ENCODE measurements at places on chromosomes 13 and 19.
A peak's percentile ranks its signal among the peaks of the same experiment; 100 is the strongest.

DNA sequence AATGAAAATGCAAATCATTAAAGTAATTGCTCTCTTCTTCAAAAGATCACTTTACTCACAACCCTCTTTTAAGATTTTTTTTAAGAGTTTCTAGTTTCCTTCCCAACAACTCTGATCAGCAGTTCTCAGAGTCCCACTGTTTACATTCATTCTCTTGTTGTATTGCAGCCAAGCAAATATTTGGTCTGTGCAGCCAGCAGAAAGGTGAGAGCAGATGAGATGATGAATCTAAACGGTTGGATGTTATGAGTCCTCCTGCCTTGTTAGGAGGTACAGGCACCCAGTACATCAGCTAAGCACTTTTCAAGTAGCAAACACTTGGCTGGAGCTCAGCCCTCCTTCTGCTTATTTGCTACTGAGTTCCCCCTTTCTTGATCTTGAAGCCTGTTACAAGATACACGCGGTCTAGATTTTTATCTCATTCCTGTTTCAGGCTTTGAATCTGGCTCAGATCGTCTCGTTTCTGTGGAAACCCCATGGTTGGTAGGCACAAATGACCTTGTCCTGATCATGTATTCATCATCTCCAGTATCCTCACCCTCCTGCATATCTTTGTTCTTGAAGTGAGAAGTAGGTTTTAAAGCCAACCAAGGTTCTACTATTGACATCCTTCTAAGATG is 300.7 kb downstream of the DCT start:
- no peak for DNase-seq

DNA sequence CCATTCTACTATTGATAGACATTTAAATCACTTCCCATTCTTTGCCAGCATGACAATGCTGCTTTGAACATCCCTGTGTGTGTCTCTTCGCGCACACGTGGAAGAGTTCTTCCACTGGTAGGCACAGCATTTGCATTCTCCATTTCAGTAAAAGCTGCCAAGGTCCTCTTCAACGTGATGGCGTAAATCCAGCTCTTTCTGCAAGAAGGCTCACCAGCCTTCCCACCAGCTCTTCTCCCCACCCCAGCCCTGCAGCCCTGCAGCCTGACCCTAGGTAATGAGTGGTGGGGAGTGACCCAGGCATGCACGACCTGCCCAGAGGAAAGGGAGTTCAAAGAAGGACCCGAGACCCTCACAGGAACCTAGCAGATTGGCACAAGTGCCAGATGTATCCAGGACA is 31.7 kb upstream of the FFAR2 start:
- DNase-seq: no peak

- DNase-seq: no peak
Observed at GRCh38 chr19:49911381-49912145, 14.9 kb upstream of the IL4I1 start.

DNA sequence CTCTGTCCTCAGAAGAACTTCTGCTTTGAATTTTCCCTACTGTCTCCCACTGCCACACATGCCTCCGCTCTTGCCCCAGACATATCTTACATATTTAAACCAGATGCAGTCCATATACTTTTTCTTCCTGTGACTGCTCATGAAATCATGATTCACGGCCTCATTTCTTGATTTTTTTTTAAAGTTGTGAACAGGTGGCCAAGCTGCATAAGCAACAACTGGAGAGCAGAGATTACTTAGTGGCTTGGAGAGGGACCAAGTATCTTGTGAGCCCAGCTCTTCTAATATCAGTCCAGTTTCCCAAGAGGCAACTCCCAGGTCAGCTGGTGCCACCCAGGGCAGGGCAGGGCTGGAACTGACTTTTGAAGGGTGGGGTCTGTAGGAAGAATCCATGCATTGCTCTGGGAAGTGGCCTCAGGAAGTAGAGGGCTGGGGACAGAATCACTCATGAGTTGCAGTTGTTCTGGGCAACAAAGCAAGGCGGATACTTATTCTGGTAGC is 152.4 kb downstream of the LMO7 start:
- peak; percentile 57 for DNase-seq

- DNase-seq: no peak
Observed at GRCh38 chr19:14150770-14151661, 14.6 kb upstream of the ASF1B start.

- DNase-seq: no peak
Observed at GRCh38 chr19:9782338-9782737, 13.8 kb upstream of the ZNF846 start.

DNA sequence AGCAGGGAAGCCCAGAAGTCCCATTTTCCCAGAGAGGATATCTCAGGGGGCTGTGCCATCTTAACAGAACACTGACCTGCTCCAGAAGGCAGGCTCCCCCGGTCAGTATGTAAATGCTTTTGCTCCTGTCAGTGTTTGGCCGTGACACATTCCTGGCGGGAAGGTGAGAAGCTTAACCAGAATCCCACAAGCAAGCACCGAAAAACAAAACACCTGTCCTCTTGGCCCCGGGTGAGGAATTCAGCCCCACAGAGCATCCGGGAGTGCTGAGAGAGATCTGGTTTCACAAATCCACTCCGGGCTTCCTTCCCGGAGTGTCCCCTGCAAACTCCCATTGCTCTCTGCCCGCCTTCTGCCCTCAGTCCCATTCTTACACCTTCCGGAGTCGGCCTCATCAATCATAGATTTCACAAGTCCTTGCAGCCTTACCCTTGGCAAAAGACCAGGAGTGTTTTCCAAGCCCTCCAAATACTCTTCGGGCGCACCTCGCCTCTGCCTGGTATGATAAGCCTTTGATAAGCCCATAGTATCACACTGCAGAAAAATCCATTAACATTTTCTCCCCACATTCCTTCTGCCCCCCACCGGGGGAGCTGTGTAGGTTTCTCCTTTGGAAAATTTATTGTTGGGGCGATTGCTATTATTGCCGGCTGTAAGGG is 12.2 kb downstream of the TPM4 start:
- no peak for DNase-seq

DNA sequence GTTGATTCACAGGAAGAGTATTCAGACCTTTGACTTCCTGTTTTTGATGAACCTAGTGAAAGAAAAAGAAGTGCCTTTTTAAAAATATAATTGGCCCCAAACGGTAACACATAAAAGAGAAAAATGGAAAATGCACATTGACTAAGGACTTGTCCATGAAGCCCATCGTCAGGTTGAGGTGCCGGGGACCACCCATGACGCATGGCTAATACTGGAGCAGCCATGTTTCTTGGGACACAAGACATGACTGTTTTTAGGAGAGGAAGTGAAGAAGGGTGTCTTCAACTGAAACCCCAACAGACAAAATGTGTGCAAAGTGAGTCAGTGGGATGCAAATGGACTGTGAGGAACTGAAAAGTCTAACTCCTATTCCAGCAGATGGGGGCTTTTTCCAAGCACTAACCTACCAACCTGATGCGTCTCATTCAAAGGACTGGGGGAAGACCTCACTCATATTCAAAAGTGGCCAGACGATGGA is 459.4 kb downstream of the FOXO1 start:
- DNase-seq: no peak

DNA sequence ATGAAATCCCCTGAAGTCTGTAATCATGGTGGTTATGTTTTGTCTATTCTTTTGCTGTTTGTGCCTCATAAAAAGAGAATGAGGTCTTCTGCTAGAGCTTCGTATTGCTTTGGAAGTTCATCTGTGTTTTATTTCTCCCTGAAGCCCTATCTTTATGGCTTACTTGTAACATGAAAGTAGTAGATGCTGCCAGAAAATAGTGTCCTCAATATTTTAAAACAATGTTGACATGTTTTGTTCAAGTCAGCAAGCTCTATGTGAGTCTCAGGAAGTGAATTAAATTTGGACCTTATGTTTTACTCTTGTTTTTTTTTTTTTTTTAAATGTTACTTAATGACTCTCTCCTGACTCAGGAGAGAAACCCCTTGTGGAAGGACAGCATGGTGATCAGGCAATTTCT is 130.5 kb downstream of the B3GLCT start:
- no peak for DNase-seq

DNA sequence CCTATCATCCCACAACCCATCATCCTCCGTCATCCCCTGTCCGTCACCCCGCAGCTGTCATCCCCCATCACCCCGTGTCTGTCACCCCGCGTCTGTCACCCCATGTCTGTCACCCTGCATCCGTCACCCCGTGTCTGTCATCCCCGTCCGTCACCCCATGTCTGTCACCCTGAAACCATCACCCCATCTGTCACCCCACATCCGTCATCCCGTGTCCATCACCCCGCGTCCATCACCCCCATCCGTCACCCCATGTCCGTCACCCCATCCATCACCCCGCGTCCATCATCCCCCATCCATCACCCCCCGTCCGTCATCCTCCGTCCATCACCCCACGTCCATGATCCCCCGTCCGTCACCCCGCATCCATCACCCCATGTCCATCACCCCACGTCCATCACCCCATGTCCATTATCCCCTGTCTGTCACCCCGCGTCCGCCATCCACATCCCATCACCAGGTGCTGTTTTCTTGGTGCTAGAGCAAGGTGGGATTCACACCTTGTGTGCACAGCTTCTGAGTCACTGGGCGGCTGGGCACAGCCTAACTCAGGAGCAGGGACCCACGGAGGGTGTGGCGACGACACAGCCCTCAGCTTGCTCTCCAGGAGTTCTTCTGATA is 24.2 kb downstream of the RASA3 start:
- DNase-seq: no peak

GRCh38 chr13:105202354-105202753 is 1333.1 kb downstream of the EFNB2 start:
- DNase-seq: no peak

GRCh38 chr13:63542770-63543169 is 2127.1 kb upstream of the PCDH20 start:
- no peak for DNase-seq

GRCh38 chr13:100100115-100100879 is 11.4 kb downstream of the PCCA start:
- peak; percentile 45 for DNase-seq

- DNase-seq: no peak
Observed at GRCh38 chr19:28142258-28142657, 1070.7 kb downstream of the UQCRFS1 start.

GRCh38 chr13:111844222-111844671 is 222.7 kb upstream of the SOX1 start:
- DNase-seq: no peak

GRCh38 chr13:111512707-111513106 is 192.3 kb downstream of the TEX29 start:
- no peak for DNase-seq

DNA sequence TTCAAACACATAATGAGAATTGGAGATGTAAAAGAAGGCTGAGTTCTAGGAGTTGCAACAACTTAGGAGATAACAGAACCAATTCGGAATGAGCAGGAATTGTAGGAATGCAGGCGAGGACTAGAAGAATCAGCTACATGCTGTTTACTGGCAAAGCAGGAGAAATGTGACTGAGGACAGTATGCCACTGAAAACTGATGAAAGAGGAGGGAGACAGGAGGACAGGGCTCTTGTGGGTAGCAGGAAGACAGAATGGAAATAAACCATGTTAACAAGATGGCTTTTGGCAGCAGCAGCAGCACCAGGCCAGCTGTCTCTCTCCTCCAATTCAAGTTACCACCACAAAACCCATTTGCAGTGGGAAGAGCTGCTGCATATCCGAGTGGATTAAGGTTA is 91.0 kb upstream of the SLC15A1 start:
- DNase-seq: no peak

Data from HFFc6 (cell line).